GM23248 (cell line): ENCODE measurements at places on chromosomes 4 and X. TPM values are rescaled to one million over a fixed set of nuclear protein-coding genes. Genes with fewer than 3 reads are reported as not detected.
A peak's percentile ranks its signal among the peaks of the same experiment; 100 is the strongest.

- no peak for DNase-seq
Measured at GRCh38 chrX:7441586-7441985, 293.6 kb upstream of the PUDP start.

DNA sequence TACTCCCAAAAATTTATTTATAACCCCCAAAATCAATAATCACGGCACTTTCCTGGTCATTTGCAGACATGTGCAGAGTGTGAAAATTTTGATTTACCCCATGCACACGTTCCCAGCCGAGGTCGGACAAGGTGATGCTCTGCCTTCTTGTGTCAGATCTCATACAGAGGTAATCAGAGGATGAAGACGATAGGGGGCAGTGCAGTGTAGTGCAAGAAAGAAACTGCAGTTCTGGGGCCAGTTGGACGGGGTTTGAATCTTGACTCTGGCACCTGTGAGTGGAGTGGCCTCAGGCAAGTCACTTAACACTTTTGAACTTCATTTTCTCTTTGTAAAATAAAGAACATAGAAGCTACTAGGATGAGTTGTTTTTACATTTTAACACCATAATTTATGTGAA, 88.4 kb downstream of the FRMPD3 start:
- DNase-seq = peak; percentile 62

DNA sequence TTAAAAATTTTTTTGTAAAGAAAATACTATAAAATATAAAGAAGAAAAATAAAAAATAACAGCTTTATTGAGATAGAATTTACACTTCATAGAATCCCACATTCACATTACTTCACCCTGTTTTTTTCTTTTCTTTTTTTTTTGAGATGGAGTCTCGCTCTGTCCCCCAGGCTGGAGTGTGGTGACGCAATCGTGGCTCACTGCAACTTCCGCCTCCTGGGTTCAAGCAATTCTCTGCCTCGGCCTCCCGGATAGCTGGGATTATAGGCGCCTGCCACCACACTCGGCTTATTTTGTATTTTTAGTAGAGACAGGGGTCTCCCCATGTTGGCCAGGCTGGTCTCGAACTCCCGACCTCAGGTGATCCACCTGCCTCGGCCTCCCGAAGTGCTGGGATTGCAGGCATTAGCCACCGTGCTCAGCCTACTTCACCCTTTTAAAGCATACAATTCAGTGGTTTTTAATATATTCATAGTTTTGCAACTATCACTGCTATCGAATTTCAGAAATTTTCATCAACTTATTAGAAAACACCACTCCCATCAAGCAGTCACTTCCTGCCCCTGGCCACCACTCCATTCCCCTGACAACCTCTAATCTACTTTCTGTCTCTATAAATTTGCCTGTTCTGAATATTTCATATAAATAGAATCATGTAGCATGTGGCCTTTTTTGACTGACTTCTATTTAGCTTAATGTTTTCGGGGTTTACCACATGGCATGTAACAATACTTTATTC, 48.7 kb downstream of the TMEM131L start:
- DNase-seq = no peak

GRCh38 chrX:101682723-101683122, 23.1 kb upstream of the ARMCX2 start:
- peak; percentile 48 for DNase-seq

DNA sequence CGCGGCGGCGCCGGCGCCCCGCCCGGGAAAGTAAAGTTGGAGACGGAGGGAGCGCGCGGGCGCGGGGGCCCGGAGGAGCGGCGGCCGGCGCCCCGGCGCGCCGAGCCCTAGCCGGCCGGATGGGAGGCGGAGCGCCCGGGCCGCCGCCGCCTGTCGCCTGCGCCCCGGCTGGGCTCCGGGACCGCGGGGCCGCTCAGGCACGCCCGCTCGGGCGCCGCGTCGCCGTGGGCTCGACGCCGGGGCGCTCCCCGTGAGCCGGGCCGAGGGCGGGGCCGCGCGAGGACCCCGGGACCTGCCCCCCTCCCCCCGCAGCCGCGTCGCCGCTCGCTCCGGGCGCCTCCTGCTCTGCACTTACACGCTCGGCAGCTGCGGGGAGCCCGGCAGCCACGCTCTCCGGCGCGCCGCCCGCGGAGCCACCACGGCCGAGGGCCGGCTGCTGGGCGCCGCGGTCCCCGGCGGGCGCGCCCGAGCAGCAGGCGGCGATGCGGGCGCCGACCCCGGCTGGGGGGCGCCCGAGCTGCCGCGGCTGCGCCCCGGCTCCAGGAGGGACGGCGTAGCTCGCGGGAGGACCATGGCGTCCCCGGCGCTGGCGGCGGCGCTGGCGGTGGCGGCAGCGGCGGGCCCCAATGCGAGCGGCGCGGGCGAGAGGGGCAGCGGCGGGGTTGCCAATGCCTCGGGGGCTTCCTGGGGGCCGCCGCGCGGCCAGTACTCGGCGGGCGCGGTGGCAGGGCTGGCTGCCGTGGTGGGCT, at the start of gene ADRA2C:
Gene ADRA2C, plus strand, starts transcription at position 350 of the 749 bp plus-strand sequence. Its CDS starts 222 bp downstream, at position 572.
- DNase-seq = peak; percentile 59

DNA sequence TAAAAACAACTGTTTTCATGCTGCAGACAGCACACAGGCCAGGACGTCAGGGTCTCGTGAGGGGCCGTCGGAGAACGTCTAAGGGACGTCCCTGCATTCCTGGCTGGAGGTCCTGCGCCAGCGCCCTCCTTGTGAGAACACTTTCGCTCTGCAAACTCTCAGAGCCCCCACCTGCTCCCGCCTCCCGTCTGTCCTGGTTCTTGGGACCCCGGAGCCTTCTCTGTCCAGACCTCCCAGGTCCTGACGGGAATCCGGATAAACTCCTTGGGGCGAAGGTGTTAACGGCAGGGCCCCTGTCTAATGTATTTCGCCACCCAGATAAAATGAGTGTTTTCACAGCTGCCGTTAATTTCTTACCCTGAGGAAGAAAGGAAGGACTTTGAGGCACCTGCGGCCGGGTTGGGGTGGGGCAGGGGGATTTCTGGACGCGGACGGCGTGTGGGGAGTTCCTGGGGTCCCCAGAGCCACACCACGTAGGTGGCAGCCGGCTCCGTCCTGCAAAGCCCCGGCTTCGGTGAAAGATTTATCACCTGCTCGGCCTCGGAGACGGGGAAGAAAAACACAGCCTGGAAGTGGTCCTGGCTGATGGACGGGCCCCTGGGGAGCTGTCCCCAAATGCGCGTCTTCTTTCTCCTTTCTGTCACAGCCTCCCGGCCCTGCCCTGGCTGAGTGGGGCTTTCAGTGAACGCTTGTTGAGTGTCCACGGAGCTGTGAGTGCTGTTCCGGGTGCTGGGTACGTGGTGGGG, 35.1 kb upstream of the PPP2R3B start:
- no peak for DNase-seq

DNA sequence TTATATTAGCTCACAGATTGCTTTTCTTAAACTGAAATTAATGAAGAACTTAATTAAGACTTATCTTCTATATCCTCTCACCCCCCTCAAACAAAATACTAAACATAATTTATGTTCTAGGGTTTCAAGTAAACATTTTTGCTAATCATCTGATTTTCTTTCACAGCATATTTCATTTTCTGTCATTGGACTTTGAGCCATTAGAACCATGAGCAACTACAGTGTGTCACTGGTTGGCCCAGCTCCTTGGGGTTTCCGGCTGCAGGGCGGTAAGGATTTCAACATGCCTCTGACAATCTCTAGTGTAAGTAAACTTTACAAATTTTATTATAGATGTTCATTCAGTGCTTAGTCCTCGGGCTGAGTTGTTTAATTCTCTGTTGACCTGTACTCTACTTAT, 3.3 kb downstream of the PDLIM5 start:
- DNase-seq = peak; percentile 93

GRCh38 chr4:143254491-143255226, 69.9 kb downstream of the USP38 start:
- no peak for DNase-seq

DNA sequence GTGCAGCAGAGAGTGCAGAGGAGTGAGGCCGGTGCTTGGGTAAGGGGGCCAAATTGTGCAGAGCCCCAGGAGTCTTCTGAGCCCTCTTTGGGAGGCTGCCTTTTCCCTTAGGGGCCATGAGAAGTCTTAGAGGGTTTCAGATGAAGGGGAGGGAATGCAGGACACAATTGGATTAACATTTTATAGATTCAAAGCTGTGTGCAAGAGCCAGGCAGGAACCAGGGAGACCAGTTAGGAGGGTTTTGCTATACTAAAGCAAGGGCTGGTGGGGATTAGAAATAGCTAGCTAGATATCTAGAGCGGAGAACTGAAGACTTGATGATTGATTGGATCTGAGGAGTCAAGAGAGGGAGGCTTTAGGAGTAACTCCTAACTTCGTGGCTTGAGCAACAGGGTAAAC, 49.5 kb upstream of the SETD7 start:
- no peak for DNase-seq

DNA sequence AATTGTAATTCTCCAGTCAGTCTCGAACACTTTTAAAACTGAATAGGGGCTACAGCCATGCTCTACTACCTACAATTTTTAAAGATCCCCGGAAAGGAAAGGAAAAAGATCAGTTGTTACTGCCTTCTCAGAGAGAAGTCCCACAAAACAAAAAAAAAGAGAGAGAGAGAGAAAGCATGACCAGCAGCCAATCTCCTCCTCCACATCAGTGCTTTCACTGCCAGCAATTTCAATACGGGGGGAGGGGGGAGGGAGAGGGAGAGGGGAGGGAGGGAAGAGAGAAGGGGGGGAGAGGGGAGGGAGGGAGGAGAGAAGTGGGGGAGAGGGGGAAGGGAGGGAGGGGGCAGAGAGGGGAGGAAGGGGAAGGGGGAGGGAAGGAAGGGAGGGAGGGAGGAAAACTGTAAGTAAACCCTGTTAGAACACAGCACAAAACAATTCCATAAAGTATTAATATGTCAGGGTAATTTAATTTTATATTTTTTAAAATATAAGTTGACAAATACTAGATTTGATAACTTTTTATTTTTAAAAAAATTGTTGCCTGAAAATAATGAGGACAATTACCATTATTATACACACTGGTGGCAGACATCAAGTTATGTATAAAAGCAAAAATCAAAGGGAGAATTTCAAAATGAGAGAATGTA, 108.0 kb downstream of the LRBA start:
- no peak for DNase-seq

- DNase-seq = peak; percentile 57
Measured at GRCh38 chr4:147707892-147708672, 23.8 kb upstream of the ARHGAP10 start.

DNA sequence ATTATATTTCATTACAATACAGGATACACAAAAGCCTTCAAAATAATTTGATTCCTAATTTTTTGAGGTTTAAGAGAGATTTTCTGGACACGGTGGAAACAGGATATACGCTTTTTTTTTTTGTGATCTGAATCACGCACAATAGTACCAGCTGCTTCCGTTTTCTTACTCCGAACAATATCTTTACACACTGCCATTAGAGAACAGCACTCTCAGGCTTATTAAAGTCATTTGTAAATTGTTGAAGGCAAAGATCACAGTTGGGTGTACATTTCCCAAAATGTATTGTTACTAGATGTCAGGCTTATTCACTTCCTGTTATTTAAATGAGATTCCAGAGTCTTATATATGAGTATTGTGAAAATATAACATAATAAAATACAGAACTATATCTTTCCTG, 71.5 kb downstream of the TMEM47 start:
- DNase-seq = no peak

- DNase-seq = no peak
Measured at GRCh38 chrX:21770631-21771321, 12.9 kb upstream of the SMPX start.

DNA sequence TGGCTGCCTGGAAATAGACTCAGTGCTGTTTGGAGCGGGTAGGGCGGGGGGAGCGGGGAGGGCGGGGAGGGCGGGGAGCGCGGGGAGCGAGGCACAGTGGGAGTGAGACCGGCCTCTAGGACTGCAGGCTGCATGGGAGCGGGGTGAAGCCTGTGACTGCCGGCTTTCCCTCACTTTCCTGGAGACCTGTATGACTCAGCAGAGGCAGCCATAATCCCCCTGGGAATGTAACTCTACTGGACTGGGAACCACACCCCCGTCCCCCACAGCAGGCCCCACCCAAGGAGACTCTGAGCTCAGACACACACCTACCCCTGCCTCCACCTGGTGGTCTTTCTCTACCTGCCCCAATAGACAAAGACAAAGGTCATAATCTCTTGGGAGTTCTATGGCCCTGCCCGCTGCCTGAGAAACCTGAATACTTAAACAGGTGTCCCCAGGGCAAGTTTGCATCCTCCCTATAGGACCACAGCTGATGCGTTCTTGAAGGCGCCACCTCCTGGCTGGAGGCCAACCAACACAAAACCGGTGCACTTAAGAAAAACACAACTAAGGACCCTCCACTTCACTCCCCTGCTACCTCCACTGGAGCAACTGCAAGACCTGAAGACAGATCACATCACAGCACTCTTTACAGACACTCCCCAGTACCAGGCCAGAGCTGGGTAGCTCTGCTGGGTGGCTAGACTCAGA, 18.0 kb downstream of the HDAC8 start:
- no peak for DNase-seq

- peak; percentile 52 for DNase-seq
Measured at GRCh38 chr4:119623025-119623424, 5.6 kb downstream of the PDE5A start.

DNA sequence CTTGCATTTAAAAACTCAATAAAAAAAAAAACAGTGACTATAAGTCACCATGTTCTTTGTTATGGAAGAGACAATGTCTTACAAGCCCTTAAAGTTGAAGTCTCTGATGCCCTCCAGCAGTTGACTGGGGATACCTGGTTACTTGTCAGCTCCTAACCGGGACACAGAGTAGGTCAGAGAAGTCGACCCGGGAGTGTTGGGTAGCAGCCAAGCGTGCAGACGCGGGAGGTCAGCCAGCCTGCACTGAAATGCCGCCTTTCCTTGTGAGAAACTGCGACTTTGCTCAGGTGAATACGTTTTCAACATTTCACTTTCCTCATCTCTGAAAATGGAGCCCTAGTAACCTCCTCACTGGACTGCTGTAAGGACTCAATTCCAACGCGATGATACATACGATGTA, 81.8 kb downstream of the F11 start:
- no peak for DNase-seq

DNA sequence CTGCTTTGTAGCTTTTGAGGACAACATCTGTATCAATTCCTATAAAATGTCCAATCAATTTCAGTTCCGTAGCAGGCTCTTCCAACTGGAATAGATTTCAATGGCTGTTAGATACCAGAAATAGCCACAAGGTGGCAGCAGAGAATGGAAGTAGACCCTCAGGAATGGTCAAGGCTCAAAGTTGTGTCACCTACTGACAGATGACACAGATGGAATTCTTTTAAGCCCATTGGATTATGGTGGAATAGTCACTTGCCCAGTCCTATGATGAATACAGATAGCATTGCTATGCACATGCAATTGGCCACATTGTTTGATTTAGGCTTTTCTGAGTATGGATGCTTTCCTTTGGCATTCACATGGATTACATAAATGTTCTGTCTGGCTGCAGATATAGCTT, 130.4 kb upstream of the RADX start:
- peak; percentile 62 for DNase-seq

- no peak for DNase-seq
Measured at GRCh38 chr4:131427000-131427399, 1722.1 kb upstream of the PCDH10 start.

CACNA1F gene
- total RNA-seq = not detected in 2 replicates

GPC3 gene
- not detected in 2 replicates for total RNA-seq

RHOH gene
- total RNA-seq = not detected in 2 replicates

TLR8 gene
- not detected in 2 replicates for total RNA-seq

BRS3 gene
- total RNA-seq = not detected in 2 replicates

MYL5 gene
- total RNA-seq = 14.9 and 21.9 TPM in 2 replicates

TMEM35A gene
- 0.32 and 0.76 TPM in 2 replicates for total RNA-seq
